Naive B cell (primary cell): ENCODE measurements at places on chromosomes 1 and 21. TPM values are rescaled to one million over a fixed set of nuclear protein-coding genes. Genes with fewer than 3 reads are reported as not detected.

Gene EFNA1
- 0.18 TPM for polyA plus RNA-seq

Gene BMP8A
- not detected for polyA plus RNA-seq

Gene TMEM35B
- 72.5 TPM for polyA plus RNA-seq

Gene ATP1A4
- polyA plus RNA-seq = not detected

Gene IQCC
- 0.82 TPM for polyA plus RNA-seq

Gene SH2D1B
- 0.53 TPM for polyA plus RNA-seq

Gene GJA8
- not detected for polyA plus RNA-seq

DNA sequence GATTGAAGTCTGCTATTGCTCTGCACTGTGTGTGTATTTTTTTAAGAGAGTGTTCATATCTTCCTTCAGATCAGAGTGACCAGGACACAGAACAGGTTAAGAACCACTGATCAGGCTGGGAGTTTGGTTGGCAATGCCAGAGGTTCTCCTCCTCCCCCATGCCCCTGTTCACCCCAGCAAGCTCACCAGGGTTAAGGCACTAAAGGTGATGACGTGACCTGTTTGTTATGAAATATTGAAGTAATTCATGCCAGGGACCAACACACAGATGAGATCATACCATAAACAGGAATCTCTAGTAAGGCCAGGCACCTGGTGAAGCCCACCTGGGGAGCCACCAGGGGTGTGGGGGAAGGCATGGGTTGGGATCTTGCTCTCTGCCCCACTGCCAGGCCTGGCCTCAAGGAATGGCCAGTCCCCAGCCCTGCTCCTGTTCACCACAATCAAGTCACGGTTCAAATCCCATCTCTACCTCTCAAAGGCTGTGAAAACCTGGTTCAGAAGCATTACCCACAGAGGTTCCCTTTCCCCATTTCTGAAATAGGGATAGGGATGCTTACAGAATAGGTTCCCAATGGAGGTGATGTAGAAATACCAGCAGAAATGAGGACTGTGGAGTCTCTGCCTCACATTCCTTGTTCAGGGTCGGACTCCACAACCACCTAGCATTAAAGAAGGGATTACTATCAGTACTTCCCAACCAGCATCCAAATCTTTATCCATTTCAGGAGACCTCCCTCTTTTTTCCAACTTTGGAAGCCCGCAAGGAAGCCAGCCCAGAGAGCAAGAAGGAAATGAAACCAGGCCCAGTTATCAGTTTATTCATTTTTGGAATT is 2.4 kb downstream of the ID3 start:
- peaks cover 8% of the 10 kb centered on the region for H3K36me3 ChIP-seq
- DNase-seq = no peak
- H3K4me1 ChIP-seq = peaks cover 81% of the 10 kb centered on the region
- H3K27me3 ChIP-seq = no peaks in the 10 kb centered on the region

DNA sequence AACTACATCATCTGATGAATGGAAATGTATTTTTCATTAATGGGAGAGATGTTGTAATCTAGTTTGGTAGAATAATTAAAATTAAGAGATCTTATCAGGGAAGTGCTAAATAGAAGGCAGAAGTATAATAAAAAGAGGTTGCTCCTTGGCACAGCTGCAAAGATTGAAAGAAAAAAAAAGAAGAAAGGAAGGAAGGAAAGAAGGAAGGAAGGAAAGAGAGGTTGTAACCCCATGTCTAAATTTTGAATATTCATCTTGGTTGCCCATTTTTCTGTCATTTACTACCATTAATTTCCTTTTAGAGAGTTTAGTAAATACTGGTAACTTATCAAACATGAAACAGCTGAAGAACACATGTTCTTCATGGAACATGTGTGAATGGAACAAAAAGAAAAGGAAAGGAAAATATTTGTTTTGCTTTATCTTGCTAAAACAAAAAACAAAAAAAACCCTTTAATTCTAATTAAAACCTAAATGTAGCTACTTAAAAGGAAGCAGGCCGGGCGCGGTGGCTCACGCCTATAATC is 10.5 kb upstream of the MDM4 start:
- H3K27me3 ChIP-seq = peaks cover 6% of the 10 kb centered on the region
- DNase-seq = no peak
- peaks cover 42% of the 10 kb centered on the region for H3K4me1 ChIP-seq

DNA sequence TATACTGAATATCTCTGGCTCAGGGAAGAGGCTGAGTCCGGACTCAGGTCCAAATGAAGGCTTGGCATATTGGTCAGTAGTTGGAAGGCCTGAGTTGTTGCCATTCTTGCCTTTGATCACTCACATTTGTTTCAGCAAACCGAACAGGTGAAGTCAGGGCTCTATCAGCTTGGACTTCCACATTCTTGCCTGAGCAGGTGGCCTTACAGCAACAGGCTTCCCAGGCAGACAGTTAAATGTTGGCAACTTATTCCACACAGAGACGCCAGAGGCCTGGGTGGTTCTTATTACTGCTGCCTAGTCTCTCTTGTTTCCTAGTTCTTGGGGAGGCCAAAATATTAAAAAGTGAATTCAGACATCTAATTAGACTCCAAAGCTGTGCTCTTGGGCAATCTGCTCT is 36.6 kb downstream of the XCL2 start:
- H3K27ac ChIP-seq = no peak overlapping the region
- H3K4me3 ChIP-seq = no peak overlapping the region
- H3K36me3 ChIP-seq = no peaks in the 10 kb centered on the region
- no peaks in the 10 kb centered on the region for H3K27me3 ChIP-seq

GRCh38 chr1:46820560-46821060 is 21.8 kb downstream of the CYP4B1 start:
- no peak for DNase-seq
- H3K36me3 ChIP-seq = no peaks in the 10 kb centered on the region
- H3K27ac ChIP-seq = no peak overlapping the region
- H3K4me3 ChIP-seq = no peak overlapping the region

- peaks cover 5% of the 10 kb centered on the region for H3K27me3 ChIP-seq
- H3K36me3 ChIP-seq = no peaks in the 10 kb centered on the region
- no peak overlapping the region for H3K27ac ChIP-seq
- no peak overlapping the region for H3K4me3 ChIP-seq
- H3K4me1 ChIP-seq = peaks cover 14% of the 10 kb centered on the region
These were observed 5.9 kb downstream of the RIMS3 start for GRCh38 chr1:40659649-40659947.

GRCh38 chr1:230381049-230381467 is 45.1 kb downstream of the PGBD5 start:
- no peaks in the 10 kb centered on the region for H3K4me1 ChIP-seq
- no peak overlapping the region for H3K4me3 ChIP-seq
- H3K27me3 ChIP-seq = peaks cover 28% of the 10 kb centered on the region
- H3K36me3 ChIP-seq = no peaks in the 10 kb centered on the region
- H3K27ac ChIP-seq = no peak overlapping the region

- H3K4me3 ChIP-seq = no peak overlapping the region
- H3K4me1 ChIP-seq = peaks cover 9% of the 10 kb centered on the region
- peak overlapping the region; percentile 91 for H3K27ac ChIP-seq
These were observed 7.9 kb downstream of the CSTB start for GRCh38 chr21:43767984-43768867.

DNA sequence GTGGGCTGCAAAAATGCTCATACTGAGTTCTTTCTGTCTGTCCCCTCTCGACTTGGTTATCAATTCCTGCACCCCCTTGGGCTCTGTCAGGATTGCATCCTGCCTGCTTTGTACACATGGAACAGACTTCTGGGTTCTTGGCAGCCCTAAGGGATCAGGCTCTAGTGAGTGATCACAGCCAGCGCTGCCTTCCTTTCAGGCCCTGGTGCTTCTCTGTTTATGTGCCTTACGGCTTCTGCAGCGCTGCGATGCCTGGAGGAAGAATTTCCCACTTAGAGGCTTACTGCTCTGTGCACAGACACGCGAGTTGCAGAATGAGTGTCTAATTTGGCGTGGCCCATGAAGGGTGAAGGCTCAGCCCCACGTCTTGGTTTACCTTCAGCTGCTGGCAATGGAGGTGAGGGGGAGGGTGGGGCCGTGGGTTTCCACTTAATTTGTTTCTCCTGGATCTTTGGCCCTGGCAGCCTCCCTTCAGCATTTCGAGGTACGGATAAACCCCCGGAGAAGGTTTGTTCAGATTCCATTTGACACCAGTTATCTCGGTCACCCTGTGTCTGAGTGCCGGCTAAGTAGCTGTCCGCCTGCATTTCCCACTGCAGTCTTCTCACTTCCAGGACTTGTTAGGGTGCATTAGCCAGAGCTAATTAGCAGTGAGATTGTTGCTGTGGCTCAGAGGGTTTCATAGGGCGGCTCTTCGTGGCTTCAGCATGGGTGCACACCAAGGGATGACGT is 227.3 kb downstream of the DYRK1A start:
- no peaks in the 10 kb centered on the region for H3K4me1 ChIP-seq
- peaks cover 10% of the 10 kb centered on the region for H3K27me3 ChIP-seq
- no peak for DNase-seq

GRCh38 chr1:234519506-234519905 is 40.5 kb upstream of the TARBP1 start:
- H3K36me3 ChIP-seq = no peaks in the 10 kb centered on the region
- H3K4me1 ChIP-seq = peaks cover 8% of the 10 kb centered on the region
- H3K4me3 ChIP-seq = no peak overlapping the region
- H3K27me3 ChIP-seq = no peaks in the 10 kb centered on the region

DNA sequence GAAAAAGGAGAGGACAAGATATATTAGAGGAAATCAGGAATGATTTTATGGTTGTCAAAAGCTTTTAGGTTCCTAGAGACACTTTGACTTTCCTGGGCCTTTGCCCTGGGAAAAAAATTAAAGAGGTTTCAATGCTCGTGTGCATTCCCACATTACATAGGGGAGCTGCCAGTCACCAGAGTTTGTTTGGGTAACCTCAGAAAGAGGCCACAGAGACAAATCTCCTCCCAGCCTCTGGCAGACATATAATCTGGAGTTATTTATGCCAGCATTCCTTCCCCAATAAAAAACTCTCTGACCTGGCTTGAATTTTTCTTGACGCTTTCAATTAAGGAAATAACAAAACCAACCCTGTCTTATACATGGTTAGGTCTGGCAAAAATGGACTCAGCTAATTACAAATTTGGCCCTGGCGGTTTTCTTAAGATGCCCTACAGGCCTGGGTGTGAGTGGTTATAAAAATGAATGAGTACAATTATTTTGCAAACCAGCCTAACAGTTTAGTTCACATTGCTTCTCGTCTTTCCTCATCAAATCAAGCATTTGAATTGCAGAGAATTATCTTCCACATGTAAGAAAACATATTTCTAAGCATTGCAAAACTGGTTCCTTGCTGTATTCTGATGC is 63.7 kb downstream of the WLS start:
- no peaks in the 10 kb centered on the region for H3K36me3 ChIP-seq
- H3K4me1 ChIP-seq = no peaks in the 10 kb centered on the region
- no peak for DNase-seq
- H3K4me3 ChIP-seq = no peak overlapping the region
- no peak overlapping the region for H3K27ac ChIP-seq

DNA sequence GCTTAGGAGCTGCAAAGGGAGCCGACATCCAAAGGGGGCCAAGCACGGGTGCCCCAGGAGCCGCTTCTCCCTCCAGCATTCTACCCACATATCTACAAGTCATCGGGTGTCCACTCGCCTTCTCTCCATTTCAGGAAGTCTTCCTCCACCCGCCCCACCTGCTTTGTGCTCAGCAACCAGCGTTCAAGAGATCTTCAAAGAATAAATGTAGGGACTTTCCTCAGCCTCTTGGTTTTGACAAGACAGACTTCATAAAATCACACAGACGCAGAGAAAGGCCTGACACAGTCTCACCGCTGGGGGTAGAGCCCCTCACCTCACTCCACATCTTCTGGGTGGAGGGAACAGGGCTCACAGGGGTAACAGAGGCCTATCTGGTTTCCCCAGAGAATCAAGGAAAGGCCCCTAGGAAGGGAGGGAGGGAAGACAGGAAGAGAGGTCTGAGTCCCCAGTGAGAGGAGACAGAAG is 49.5 kb downstream of the SSBP3 start:
- peak overlapping the region; percentile 88 for H3K4me3 ChIP-seq
- peak; percentile 12 for DNase-seq
- H3K36me3 ChIP-seq = no peaks in the 10 kb centered on the region
- peak overlapping the region; percentile 84 for H3K27ac ChIP-seq
- no peaks in the 10 kb centered on the region for H3K27me3 ChIP-seq

- no peak overlapping the region for H3K4me3 ChIP-seq
- no peaks in the 10 kb centered on the region for H3K27me3 ChIP-seq
- peaks cover 21% of the 10 kb centered on the region for H3K4me1 ChIP-seq
- no peak for DNase-seq
These were observed 82.6 kb upstream of the GPR52 start for GRCh38 chr1:174364996-174365736.

DNA sequence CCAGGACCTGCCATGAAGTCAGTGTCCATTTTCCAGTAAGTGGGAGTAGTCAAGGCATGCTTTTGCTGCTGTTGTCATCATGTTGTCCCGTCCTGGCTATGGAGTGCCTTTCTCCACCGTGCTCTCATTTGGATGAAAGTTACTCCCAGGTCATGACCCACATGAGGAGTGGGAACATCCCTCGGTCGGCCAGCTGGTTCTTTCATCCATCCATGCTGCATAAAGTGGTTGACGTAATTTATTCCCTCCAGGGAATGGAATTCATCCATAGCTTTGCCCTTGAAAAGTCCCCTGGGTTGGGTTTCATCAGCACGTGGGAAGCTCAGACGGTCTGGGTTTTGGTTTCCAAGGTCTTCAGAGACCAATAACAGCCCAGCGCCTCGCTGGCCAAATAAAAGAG is 11.6 kb downstream of the PLA2G2A start:
- peaks cover 3% of the 10 kb centered on the region for H3K4me1 ChIP-seq
- peaks cover 15% of the 10 kb centered on the region for H3K36me3 ChIP-seq
- H3K27ac ChIP-seq = no peak overlapping the region
- peaks cover 68% of the 10 kb centered on the region for H3K27me3 ChIP-seq

DNA sequence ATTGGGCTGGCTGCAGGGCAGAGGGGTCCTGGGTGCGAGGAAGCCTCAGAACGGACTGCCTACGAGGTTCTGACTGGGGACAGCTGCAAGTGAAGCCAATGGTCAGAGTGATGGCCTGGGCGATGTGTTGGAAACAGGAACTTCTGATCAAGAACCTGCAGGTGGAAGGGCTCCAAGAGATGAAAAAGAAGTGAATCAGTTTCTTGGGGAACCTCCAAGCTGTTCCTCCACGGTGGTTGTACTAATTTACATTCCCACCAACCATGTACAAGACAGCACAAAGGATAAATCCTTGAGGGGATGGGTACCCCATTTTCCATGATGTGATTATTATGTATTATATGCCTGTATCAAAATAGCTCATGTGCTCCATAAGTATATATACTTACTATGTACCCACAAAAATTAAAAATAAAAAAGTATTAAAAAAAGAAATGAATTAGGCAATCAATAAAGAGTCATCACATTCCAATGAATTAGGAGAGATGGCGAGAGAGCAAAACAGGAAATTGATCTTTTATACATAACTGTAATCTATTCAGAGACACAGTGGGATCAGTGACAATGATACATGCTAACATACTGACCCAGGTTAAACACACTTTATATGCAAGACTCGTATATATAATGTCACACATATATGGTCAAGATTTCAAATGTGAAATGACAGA is 58.1 kb downstream of the PTPN14 start:
- H3K36me3 ChIP-seq = no peaks in the 10 kb centered on the region
- no peaks in the 10 kb centered on the region for H3K4me1 ChIP-seq
- H3K27me3 ChIP-seq = peaks cover 8% of the 10 kb centered on the region
- H3K27ac ChIP-seq = no peak overlapping the region
- H3K4me3 ChIP-seq = no peak overlapping the region
